Naive thymus-derived CD4-positive, alpha-beta T cell (primary cell): ENCODE measurements at places on chromosomes 12 and 14. TPM values are rescaled to one million over a fixed set of nuclear protein-coding genes. Genes with fewer than 3 reads are reported as not detected.
A peak's percentile ranks its signal among the peaks of the same experiment; 100 is the strongest.

DNA sequence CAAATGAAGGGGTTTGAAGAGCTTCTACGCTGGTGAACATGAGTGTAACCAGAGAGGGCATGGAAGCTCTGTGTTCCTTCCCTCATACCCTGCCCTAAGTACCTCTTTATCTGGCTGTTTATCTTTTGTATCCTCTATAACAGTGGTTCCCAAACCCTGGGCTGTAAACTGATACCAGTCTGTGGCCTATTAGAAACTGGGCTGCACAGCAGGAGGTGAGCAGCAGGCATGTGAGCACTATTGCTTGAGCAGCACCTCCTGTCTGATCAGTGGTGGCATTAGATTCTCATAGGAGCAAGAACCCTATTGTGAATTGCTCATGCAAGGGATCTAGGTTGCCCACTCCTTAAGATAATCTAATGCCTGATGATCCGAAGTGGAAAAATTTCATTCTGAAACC, 172.9 kb upstream of the AVPR1A start:
- no peak overlapping the region for H3K27ac ChIP-seq
- H3K36me3 ChIP-seq, result no peaks in the 10 kb centered on the region
- DNase-seq, result no peak
- no peak overlapping the region for H3K4me3 ChIP-seq
- no peaks in the 10 kb centered on the region for H3K4me1 ChIP-seq

Gene DEGS2
- total RNA-seq, result 0.37 TPM

DNA sequence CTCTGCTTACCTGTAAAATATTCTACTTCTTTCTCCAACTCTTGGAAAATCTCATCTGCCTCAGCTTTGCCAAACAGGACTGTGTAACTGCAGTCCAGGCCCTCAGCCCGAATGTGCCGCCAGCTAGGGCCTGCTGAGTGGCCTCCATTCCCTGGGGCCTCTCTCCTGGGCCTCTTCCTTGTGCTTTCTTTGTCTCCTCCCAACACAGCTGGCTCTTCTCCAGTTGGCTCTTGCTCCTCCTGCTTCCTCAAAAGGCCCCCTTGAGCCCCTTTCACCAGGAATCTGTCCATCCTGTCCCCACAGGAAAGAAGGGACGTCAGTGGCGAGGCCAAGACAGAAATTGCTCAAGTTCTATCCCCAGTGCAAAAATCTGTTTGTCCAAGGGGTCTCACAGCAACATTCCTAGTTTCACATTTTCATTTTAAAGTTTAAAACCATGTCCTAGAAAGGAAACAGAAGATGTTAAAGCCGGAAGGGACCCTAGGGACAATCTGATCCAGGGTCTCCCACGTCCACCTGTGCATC, 713 bp downstream of the ALKBH2 start:
- H3K27me3 ChIP-seq, result no peaks in the 10 kb centered on the region
- H3K36me3 ChIP-seq, result peaks cover 34% of the 10 kb centered on the region
- peak overlapping the region; percentile 76 for H3K27ac ChIP-seq
- H3K4me3 ChIP-seq, result peak overlapping the region; percentile 62
- peaks cover 18% of the 10 kb centered on the region for H3K4me1 ChIP-seq

DNA sequence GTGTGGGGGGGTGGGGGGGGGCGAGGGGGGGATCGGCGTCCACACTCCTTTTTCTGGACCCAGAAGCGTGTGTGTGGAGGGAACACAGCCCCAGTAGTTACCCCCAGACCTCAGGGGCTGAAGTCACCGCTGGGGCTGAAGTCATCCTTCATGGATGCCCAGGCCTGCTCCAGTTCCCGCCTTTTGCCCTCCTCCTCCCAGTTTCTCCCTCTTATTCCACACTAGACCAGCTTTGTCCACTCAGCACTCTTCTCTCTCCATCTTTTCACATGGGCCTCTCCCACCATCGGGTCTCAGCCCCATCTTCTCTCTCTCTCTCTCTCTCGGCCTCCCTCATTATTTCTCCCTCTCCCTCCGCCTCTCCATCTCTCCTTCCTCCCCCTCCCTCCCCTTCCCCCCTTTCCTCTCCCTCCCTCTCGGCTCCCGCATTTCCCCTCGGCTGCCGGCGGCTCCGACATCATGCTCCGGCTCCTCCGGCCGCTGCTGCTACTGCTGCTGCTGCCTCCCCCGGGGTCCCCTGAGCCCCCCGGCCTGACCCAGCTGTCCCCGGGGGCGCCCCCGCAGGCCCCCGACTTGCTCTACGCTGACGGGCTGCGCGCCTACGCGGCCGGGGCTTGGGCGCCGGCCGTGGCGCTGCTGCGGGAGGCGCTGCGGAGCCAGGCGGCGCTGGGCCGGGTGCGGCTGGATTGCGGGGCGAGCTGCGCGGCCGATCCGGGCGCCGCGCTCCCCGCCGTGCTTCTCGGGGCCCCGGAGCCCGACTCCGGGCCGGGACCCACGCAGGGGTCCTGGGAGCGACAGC, at the start of gene P3H3:
TSS of gene P3H3 (plus strand) at position 426 of the 799 bp plus-strand sequence. CDS start at position 460, 34 bp downstream.
- peak within 1 kb of the TSS; percentile 53 for H3K27ac ChIP-seq
- H3K4me1 ChIP-seq, result no peaks in the 10 kb centered on the region
- H3K36me3 ChIP-seq, result no peaks in the 10 kb centered on the region
- DNase-seq, result no peak
- peak within 1 kb of the TSS; percentile 77 for H3K4me3 ChIP-seq

Gene CLEC1B
- not detected for total RNA-seq

DNA sequence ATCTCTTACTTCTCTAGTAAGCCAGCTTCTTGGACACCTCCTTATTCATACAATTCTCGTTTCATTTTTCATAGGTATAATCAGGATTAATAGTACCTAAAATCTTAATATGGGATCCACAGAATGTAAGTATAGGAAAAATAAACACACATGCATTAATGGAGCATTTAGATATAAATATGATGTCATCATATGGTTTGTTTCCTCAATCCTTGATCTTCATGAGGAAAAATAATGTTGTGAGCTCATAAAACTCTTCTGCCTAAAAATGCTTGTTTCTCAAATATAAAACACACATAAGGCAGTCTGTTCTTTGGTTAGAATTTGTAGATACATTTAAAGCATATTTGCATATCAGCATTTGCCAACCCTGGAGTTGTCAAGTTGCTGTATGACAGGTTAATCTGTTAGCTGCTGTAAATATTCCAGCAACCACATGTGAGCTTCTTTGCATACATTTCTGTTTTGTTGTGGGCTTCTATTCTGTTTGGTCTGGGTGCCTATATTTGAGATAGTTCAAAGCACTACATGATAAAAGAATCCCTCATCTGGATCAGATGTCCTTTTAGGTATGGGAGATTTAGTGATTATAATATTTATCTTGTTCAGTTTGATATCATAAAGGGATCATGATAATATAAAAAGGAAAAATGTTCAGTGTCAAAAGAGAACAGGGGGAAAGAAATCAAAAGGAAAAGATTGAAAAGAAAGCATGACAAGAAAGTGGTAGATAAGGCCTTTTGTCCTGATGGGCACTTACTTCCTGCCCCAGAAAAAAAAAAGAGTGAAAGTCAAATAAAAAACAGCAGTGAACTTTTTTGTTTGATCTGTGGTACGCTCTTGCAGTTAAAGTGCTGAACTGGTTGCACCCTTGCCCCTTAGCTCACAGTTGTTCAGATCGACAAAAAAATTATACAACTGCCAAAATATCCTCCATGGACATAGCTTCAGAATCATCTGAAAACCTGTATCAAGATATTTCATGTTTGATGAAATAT, 68.6 kb downstream of the ACSS3 start:
- H3K27me3 ChIP-seq, result no peaks in the 10 kb centered on the region
- DNase-seq, result no peak
- no peak overlapping the region for H3K27ac ChIP-seq
- H3K4me1 ChIP-seq, result no peaks in the 10 kb centered on the region
- no peaks in the 10 kb centered on the region for H3K36me3 ChIP-seq

GRCh38 chr14:44898551-44898950, 63.2 kb downstream of the KLHL28 start:
- no peak for DNase-seq
- no peak overlapping the region for H3K27ac ChIP-seq
- peaks cover 13% of the 10 kb centered on the region for H3K4me1 ChIP-seq

Gene PDZRN4
- total RNA-seq, result not detected

DNA sequence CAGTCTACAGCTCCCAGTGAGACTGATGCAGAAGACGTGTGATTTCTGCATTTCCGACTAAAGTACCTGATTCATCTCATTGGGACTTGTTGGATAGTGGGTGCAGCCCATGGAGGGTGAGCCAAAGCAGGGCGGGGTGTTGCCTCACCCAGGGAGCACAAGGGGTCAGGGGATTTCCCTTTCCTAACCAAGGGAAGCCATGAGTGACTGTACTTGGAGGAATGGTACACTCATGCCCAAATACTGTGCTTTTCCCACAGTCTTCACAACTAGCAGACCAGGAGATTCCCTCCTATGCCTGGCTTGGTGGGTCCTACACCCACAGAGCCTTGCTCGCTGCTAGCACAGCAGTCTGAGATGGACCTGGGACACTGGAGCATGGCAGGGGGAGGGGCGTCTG, 21.0 kb upstream of the ABCC9 start:
- no peaks in the 10 kb centered on the region for H3K27me3 ChIP-seq
- H3K27ac ChIP-seq, result no peak overlapping the region
- H3K4me1 ChIP-seq, result no peaks in the 10 kb centered on the region
- no peak overlapping the region for H3K4me3 ChIP-seq
- no peak for DNase-seq
- no peaks in the 10 kb centered on the region for H3K36me3 ChIP-seq

DNA sequence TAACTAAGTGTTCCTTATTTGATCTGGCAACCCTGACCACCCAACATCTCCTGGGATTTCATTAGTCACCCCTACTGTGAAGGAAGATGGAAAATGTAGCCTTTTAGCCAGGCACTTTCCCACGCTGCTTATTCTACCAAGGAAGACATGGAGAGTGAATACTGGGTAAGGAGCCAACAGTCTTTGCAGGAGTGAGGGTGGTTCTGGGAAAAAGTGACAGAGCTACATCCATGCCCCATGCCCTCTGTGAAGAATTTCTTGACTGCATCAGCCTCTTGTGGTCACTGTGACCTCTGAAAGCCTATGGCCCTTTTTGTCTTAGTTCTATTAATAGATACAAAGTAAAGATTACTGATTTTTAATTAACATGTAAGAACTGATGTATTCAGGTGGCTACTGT, 196.0 kb upstream of the EEA1 start:
- H3K27ac ChIP-seq, result no peak overlapping the region
- no peaks in the 10 kb centered on the region for H3K36me3 ChIP-seq
- H3K27me3 ChIP-seq, result no peaks in the 10 kb centered on the region
- DNase-seq, result no peak

DNA sequence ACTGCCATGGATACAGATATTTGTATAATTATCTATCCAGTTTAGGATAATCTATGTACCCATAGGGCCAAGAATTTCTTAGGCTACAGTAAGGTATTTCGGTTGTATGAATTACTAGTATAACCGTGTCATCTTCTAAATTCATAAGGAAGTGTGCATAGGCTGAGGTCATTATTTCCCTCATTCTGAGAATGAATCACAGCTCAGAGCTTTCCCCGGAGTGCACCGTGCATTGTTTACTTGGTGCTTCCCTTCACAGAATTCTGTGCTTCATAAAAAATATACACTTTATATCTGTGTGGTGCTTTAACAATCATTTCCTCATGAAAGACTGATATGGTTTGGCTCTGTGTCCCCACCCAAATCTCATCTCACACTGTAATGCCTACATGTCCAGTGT, 514.1 kb downstream of the ETNK1 start:
- no peak overlapping the region for H3K4me3 ChIP-seq
- DNase-seq, result no peak
- H3K27ac ChIP-seq, result no peak overlapping the region
- no peaks in the 10 kb centered on the region for H3K4me1 ChIP-seq
- H3K36me3 ChIP-seq, result no peaks in the 10 kb centered on the region

DNA sequence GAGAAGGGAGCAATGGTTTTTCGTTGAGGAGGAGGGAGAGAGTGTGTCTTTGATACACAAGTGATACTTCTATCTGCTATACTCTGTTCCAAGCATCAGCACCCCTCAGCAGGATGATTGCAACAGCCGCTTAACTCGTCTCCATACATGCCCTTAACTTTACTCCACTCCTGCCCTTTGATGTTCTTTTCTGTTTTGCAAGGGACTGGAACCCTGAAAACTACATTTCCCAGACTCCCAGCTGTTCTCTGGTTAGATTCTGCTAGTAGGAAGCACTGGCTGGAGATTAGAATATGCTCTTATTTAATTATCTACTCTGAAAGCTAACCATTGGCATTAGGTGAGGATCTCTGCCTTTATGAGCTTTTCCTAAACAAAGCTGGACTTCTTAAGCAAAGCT, 23.5 kb upstream of the CRADD start:
- no peaks in the 10 kb centered on the region for H3K27me3 ChIP-seq
- no peak overlapping the region for H3K27ac ChIP-seq
- H3K36me3 ChIP-seq, result no peaks in the 10 kb centered on the region
- no peak overlapping the region for H3K4me3 ChIP-seq
- no peaks in the 10 kb centered on the region for H3K4me1 ChIP-seq
- DNase-seq, result no peak

Gene DNAJC22
- not detected for total RNA-seq

DNA sequence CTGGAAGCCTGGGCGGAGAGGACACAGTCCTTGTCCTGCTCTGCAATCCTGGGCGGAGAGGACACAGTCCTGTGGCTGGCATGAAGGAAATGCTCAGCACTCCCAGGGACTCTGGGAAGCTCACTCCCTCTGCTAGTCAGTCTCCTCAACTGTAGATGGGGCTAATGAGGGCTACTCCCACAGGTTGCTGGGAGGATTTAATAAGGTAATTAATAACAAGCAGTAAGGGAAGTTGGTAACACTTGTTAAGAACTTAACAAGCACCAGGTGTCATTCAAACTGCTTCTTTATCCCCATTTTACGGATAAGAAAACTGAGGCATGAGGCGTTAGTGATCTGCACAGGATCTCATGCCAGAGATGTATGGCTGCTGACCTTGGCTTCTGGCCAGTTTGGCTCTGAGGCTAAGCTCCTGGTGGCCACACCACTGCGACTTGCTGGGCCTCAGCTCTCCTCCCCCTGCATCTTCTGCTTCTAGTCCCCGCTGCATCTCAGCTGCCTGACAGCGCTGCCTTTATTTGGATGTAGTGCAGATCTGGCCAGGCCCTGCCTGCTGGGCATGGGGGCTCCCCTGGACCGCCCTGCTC, 54.1 kb upstream of the BEGAIN start:
- no peak overlapping the region for H3K4me3 ChIP-seq
- no peaks in the 10 kb centered on the region for H3K27me3 ChIP-seq

DNA sequence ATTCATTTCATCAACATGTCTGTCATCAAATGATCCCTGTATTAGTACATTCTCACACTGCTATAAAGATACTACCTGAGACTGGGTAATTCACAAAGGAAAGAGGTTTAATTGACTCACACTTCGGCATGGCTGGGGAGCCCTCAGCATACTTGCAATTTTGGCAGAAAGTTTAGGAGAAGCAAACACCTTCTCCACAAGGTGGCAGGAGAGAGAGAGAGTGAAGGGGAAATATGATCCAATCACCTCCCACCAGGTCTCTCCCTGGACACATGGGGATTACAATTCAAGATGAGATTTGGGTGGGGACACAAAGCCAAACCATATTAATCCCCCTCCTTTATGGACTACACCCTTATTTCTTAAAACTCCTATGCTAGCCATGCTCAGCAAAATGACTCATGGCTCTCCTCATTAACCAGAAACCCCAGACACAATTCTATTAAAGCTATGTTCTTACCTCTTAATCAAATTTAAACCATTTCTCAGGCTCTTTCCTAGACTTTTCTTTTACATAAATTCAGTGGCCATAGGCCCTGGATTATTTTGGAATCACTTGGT, 932.3 kb downstream of the FLRT2 start:
- H3K36me3 ChIP-seq, result no peaks in the 10 kb centered on the region
- no peak for DNase-seq
- H3K27me3 ChIP-seq, result no peaks in the 10 kb centered on the region
- H3K4me3 ChIP-seq, result no peak overlapping the region
